Placental pericyte (primary cell): ENCODE measurements at places on chromosomes 5 and 9. TPM values are rescaled to one million over a fixed set of nuclear protein-coding genes. Genes with fewer than 3 reads are reported as not detected.

Gene PTPA
- total RNA-seq: 73.5 and 142 TPM in 2 replicates

Gene BTNL9
- total RNA-seq: not detected in 2 replicates

Gene ANXA2R
- total RNA-seq: 2.0 and 3.4 TPM in 2 replicates

Gene CCL21
- total RNA-seq: not detected in 2 replicates

Gene TRIP13
- total RNA-seq: 1.5 and 69.1 TPM in 2 replicates

Gene LTC4S
- total RNA-seq: 0.88 TPM in 1 of 2 replicates, not detected in the other
